Panc1 (cell line): ENCODE measurements at places on chromosomes 5 and 9.

DNA sequence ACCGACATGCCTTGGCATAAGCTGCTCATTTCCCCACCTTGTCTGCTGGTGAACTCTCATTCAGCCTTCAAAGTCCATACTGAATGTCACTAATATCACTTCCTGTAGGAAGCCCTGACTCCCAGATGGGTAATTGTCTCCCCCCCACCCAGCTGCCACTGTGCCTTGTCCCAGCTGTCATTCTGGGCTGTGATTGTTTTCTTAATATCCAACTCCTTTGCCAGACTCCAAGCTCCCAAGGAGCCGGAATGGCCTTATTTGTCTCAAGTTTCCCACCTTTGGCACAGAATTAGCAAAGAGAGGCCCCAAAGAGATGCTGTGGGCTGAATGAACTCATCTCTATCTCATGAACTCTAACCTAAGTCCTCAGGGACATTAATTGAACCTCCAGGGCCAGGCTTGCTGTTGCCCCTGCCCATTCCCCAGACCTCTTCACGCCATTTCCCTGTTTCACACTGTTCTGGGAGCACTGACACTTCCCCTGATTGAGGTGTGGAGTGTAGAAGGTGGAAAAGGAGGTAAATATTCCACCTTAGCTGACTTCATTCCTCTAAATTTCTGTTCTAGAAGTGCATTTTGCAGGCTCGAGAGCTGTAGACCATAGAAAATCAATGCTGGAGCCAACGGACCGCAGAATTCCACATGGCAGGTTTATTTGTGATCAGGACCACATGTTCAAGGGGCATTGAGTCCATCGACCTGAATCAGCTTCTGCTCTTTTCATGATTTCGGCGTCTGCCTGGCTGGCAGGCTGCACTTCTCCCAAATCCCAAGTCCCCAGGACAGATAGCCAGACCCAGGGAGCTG lies 4.9 kb upstream of the SH3PXD2B start:
- no peak for DNase-seq

DNA sequence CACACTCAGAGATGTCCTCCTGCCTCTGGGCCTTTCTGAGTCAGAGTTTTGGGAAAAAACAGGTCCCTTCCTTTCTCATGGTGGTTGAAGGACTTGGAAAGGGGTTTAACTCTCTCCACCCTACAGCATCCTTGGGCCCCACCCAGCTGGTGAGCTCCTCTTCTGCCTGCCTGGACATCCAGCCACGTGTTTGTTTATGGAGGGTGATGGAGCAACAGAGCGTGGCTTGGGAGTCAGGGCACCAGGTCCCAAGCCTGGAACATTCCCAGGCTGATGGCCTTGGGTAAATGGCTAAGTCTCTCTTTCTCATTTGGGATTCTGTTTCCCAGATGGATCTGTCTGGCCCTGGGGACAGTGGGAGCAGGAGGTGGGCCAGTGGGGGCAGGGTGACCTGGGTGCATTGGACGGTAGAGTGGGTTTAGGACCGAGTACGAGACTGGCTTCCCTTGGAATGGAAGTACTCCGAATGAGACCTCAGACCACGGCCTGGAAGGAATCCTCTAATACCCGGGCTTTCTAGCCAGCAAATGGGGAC lies 141.1 kb upstream of the IRX2 start:
- no peak for DNase-seq

DNA sequence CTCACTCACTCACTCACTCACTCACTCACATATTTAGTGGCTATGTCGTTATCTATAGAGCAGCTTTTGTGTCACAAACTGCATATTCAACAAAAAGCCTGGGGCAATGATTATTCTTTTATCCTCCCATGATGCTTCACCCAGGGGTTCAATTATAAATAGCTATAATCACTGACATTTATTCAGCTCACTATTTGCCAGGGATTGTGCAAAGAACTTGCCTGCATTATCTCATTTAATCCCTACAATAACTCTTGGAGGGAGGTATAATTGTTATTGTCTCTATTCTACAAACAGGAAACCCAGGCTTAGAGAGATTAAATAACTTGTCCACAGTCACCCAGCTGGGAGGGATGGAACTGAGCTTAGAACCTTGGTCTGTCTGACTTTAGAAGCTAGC lies 298.0 kb upstream of the MSX2 start:
- no peak for DNase-seq

GRCh38 chr5:179339081-179339480 lies 6.2 kb downstream of the ADAMTS2 start:
- no peak for DNase-seq

DNA sequence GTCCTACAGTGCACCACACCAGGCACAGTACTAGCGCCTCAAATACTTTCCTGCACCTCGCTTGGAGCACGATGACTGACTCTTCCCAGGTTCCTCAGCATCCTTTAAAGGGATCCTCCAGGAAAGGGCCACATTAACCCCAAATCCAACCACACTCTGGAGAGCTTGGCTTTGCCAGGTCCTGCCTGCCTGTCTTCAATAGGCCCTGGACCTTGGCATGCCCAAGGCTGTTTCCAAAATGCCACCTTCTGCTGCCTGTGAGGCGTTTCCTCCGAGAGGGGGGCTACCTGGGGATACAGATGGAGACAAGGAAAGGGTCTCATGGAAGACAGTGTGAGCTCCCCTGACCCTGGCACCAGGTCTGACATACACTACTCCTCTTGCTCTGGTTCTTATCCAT lies 169.9 kb downstream of the DAB2IP start:
- no peak for DNase-seq
